ENCODE measurements at places on chromosomes 2 and 18.

- DNase-seq, result no peak
Measured at GRCh38 chr2:235827585-235827992, 333.7 kb downstream of the AGAP1 start.

- no peak for DNase-seq
Measured at GRCh38 chr2:9941196-9941995, 10.1 kb upstream of the GRHL1 start.

DNA sequence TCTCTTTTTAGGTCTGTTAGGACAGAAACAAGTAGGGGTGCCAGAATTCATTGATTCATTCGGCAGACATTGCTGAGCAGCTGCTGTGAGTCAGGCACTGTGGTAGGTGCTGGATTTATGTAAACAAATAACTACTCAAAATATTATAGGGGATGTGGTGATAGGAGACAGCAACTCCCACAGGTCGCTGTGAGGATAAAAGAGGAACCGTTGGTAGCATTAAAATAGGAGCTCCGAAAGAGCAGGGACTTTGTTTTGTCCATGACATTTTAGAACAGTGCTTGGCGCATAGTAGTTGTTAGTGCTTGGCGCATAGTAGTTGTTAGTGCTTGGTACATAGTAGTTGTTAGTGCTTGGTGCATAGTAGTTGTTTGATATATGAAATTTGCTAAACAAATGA lies 29.2 kb downstream of the ATP6V1C2 start:
- no peak for DNase-seq

GRCh38 chr2:233076749-233077148 lies 16.6 kb downstream of the INPP5D start:
- DNase-seq, result no peak

- no peak for DNase-seq
Measured at GRCh38 chr2:104408266-104408665, 445.6 kb upstream of the POU3F3 start.

- no peak for DNase-seq
Measured at GRCh38 chr2:140835079-140835478, 1295.7 kb downstream of the LRP1B start.

GRCh38 chr18:62741118-62741566 lies 25.8 kb downstream of the PHLPP1 start:
- DNase-seq, result no peak

DNA sequence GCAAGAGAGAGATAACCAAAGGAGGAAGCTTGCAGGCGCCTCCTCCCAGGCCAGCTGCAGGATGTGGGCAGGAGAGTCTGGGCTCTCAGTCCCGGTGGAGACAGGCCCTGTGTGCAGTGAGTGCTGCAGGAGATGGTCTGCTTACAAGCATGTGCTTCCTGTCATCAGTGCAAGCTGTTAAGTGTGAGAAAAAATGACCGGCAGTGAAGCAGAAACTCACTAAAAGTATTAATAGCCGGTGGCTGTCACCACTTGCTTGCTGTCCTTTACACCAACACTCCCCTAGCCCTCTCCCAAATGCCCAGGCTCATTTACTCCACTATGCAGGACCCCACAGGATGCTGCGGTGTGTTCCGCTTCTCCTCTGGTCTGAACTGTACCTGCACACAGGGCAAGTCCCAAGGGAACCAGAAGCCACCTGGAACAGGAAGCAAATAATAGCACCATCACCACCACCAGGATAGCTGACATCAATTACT lies 435.6 kb upstream of the HS6ST1 start:
- DNase-seq, result no peak
